ENCODE measurements at places on chromosomes 5 and 9. TPM values are rescaled to one million over a fixed set of nuclear protein-coding genes. Genes with fewer than 3 reads are reported as not detected.

Gene SOX30
- total RNA-seq, result under 0.01 TPM

Gene NXNL2
- 0.41 TPM for total RNA-seq

Gene PCDHA4
- 12.2 TPM for total RNA-seq

Gene PCDHGB4
- total RNA-seq, result 8.6 TPM

Gene SHOC1
- not detected for total RNA-seq

Gene PCDHA1
- total RNA-seq, result 8.6 TPM

Gene LRRTM2
- total RNA-seq, result 99.5 TPM

Gene SPATA6L
- 9.4 TPM for total RNA-seq

Gene KIF3A
- 95.8 TPM for total RNA-seq

Gene TRPM6
- 1.6 TPM for total RNA-seq
